Ascending aorta (tissue), 2 donors: ENCODE measurements at places on chromosomes 2 and 18. TPM values are rescaled to one million over a fixed set of nuclear protein-coding genes. Genes with fewer than 3 reads are reported as not detected.

- DNase-seq, result no peak
- H3K27ac ChIP-seq, result no peak overlapping the region
- no peaks in the 10 kb centered on the region for H3K27me3 ChIP-seq
- no peak overlapping the region for H3K4me3 ChIP-seq
Measured at GRCh38 chr2:8281950-8282857, 399.7 kb upstream of the ID2 start.

ZNF397 gene
- 13.9 TPM for total RNA-seq

GRCh38 chr2:20108655-20109396 lies 57.4 kb upstream of the LAPTM4A start:
- DNase-seq, result no peak
- H3K27me3 ChIP-seq, result no peaks in the 10 kb centered on the region
- H3K4me3 ChIP-seq, result no peak overlapping the region
- no peaks in the 10 kb centered on the region for H3K4me1 ChIP-seq
- no peaks in the 10 kb centered on the region for H3K36me3 ChIP-seq

ST8SIA3 gene
- total RNA-seq, result not detected

DNA sequence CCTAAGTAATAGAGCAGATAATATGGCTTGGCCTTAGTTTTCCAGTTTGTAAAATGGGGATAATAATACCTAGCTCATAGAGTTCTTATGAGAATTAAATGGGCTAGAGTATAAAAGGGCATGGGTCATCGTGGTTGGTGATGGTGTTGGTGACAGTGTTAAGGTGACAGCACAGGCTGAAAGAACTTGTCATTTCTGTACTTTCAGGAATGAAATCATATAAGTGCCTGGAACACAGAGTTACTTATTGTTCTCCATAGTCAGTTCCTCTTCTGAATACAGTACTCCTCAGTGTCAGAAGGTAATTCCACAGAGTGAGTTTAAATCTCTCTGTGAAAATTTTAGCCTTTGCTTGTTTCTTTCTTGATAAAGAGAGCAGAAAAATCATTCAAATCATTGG lies 42.4 kb downstream of the KIF5C start:
- no peak overlapping the region for H3K4me3 ChIP-seq
- H3K27me3 ChIP-seq, result no peaks in the 10 kb centered on the region
- no peak for DNase-seq
- H3K4me1 ChIP-seq, result no peaks in the 10 kb centered on the region

- no peaks in the 10 kb centered on the region for H3K36me3 ChIP-seq
- no peaks in the 10 kb centered on the region for H3K4me1 ChIP-seq
- no peaks in the 10 kb centered on the region for H3K27me3 ChIP-seq
- no peak overlapping the region for H3K4me3 ChIP-seq
- DNase-seq, result no peak
Measured at GRCh38 chr18:70243131-70243929, 37.8 kb upstream of the RTTN start.

CXCR1 gene
- not detected for total RNA-seq

DNA sequence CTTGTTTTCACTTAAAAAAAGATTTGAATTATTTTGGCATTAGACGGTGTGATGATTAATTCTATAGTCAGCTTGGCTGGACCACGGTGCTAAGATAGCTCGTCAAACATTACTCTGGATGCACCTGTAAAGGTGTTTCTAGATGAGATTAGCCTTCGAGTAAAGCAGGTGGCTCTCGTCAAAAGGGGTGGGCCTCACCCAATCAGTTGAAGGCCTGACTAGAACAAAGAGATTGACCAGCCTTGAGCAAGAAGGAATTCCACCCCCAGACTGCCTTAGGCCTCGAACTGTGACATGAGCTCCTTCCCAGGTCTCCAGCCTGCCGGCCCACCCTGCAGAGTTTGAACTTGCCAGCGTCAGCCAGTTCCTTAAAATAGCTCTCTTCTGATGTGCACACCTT lies 73.4 kb downstream of the TWIST2 start:
- H3K27me3 ChIP-seq, result no peaks in the 10 kb centered on the region
- no peak overlapping the region for H3K27ac ChIP-seq
- no peaks in the 10 kb centered on the region for H3K36me3 ChIP-seq
- no peak overlapping the region for H3K4me3 ChIP-seq

CIB4 gene
- not detected for total RNA-seq

DNA sequence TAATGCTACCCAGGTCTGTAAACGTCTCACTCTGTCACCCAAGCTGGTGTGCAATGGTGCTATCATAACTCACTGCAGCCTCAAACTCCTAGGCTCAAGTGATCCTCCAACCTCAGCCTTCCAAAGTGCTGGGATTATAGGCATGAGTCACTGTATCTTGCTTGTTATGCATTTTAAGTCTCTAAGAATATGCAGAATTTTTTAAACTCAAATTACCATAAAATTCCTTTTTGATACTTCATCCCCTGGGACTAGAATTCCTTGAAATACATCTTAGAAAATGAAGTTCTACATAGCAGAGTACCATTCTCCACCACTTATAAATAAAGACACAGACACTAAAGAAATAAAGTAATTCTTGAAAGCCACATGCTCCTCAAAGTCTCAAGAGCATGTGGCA lies 30.2 kb upstream of the LRATD1 start:
- no peak overlapping the region for H3K27ac ChIP-seq
- no peaks in the 10 kb centered on the region for H3K36me3 ChIP-seq
- no peak for DNase-seq
- no peak overlapping the region for H3K4me3 ChIP-seq
- H3K4me1 ChIP-seq, result no peaks in the 10 kb centered on the region
- no peaks in the 10 kb centered on the region for H3K27me3 ChIP-seq

MROH2A gene
- total RNA-seq, result not detected

- no peaks in the 10 kb centered on the region for H3K27me3 ChIP-seq
- H3K4me1 ChIP-seq, result no peaks in the 10 kb centered on the region
- no peak overlapping the region for H3K4me3 ChIP-seq
- no peak for DNase-seq
- peak overlapping the region; percentile 54 for H3K27ac ChIP-seq
Measured at GRCh38 chr2:222795450-222796357, 65.1 kb upstream of the ACSL3 start.

TXNDC2 gene
- total RNA-seq, result not detected

DNA sequence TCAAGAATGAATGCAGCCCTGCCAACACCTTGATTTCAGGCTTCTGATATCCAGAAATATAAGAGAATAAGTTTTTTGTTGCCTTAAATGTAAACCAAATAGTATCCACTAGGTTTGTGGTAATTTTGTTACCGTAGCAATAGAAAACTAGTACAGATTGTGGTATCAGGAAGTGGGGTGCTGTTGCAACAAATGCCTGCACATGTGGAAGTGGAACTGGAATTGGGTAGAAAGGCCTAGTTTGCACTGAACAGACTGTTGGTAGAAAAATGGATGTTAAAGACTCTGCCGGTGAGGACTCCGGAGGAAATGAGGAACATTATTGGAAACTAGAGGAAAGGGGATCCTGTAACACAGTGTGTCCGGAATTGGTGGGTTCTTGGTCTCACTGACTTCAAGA lies 145.8 kb upstream of the MGAT5 start:
- H3K27ac ChIP-seq, result no peak overlapping the region
- no peak overlapping the region for H3K4me3 ChIP-seq
